ENCODE measurements at places on chromosomes 7 and 10.

- DNase-seq, result no peak
These were observed 64.8 kb upstream of the GRM8 start for GRCh38 chr7:127317447-127317961.

GRCh38 chr10:23968301-23968700 is 240.6 kb upstream of the KIAA1217 start:
- no peak for DNase-seq

DNA sequence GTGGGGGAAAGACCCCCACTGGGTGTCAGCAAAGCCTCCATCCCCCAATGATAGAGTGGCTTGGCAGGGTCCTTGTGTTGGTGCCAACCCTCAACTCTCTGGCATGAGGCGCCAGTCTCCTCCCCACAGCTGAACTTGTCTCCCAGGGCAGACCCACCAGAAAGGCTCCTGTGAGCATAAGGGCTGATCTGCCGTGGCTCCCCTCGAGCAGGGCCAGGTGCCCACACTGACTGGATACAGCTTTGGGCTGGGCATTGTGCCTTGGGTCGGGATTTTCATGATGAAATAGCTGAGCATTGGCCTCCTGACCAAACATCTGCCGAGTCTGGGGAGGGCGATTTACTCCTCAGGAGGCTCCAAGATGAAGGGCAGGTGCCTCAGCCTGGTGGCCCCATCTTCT is 68.1 kb upstream of the NPTX2 start:
- no peak for DNase-seq

- no peak for DNase-seq
These were observed 61.2 kb upstream of the LRRN3 start for GRCh38 chr7:111029574-111030251.

- DNase-seq, result no peak
These were observed 4.2 kb downstream of the AHR start for GRCh38 chr7:17302575-17303142.

GRCh38 chr7:1676550-1677078 is 6.5 kb downstream of the ELFN1 start:
- DNase-seq, result no peak

DNA sequence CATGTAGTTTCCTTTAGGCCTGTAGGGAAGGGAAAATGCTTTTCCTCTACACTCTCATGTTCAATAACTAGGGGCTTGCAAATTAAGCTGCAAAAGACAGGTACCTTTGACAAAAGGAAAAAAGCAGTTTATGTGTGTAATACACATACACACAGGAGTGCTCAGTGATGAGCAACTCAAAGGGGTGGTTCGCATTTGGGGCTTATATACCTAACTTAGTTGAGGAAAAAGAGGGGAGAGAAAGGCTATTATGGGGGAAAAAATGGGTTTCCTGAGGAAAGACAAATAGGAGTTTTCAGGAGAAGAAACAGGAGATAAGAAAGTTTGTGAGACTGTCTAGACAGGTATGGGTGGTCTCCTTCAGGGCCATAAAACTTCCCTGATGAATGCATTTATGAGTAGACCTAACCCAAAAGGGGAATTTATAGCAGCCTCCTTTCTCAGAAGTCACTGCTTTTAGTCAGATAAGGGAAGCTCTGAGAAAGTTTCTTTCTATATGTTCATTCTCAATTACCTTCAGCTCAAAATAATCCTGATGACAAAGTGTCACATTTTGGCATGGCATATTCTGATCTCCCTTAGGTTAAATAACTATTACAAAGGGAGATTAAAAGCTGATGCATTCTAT is 55.2 kb upstream of the EZH2 start:
- DNase-seq, result no peak

Measured in activated CD8-positive, alpha-beta memory T cell treated with anti-CD3 and anti-CD28 coated beads for 1 hour (primary cell).